ENCODE measurements at places on chromosomes 11 and 22.

DNA sequence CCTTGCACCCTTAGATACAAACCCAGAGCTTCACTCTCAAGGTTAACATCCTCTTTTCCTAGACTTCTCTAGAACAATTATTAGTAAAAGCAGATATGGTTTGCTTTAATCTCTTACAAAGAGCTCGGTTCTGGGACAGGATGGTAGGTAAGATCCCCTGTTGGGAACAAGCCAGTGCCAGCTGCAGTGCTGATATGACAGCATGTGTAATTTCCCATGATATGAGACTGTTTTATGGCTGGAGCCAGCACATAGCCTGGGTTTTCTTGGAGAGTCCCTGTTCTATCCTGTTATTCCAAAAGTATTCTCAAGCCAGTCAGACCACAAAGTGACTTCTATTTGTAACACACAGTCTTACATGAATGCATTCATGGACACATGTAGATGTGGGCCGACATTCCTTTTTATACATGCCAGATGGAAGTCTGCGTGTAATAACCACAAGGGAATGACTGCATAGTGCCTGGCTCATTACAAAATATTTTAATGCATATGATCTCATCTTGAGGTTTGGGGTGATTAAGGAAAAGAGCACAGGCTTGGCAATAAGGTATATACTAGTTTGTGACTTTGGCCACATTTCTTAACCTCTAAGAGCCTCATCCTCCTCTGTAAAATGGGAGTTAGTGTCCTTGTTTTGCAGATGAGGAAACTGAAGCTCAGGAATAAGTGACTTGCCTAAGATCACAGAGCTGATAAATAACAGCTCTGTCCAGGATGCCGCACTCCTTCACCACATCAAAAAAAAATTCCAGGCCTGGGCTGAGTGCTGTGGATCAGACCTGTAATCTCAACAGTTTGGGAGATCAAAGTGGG, 21.8 kb downstream of the CLMP start:
- DNase-seq: no peak

DNA sequence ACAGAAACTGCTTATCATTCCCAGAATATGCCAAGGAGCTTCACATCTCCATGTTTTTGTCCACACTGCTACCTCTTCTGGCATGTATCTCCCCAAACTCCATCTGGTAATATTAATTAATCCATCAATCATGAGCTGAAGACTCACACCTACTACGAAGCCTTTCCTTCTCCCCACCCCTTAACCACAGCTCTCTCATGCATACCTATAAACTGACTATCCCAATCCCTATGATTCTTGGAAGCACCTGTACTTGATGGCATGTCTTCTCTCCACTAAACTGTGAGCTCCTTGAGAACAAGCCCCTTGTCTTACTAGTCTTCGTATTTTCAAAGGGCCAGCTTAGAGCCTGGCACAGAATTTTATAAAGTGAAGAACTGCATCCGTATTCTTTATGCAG, 47.3 kb downstream of the RELT start:
- no peak for DNase-seq

- DNase-seq: no peak
These were observed 5.2 kb upstream of the IL17REL start for GRCh38 chr22:50017701-50018224.

DNA sequence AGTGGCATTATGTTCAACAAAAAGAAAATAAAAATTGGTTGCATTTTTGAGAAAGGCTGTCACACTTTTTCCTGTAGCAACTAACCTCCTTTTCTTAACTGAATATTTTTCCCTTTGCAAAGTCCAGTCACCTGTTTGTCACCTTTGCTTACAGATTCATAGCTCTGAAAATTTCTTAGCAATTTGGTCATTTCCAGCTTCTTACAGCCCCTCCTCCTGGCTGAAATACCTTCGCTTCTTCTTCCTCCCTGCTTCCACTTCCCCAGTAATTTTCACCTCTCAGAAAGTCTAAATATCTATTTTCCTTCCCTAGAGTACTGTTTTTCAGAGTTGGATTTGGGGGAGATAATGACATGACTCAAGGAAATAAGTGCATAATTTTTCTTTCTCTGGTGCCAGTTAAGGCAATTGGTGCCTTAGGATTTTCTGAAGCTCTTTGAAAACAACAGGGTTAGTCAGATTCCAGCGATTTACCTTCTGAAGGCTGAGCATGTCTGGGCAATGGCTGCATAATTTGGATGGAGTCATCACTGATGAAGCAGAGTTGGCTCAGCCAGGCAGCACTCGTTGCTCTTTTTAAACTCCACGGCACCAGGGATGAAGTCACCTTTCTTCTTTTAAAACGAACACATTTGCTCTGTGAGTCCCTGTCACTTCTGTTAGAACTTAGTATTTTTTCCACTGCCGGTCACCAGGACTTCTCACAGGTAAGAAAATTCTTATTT, 62.1 kb upstream of the AMOTL1 start:
- DNase-seq: no peak

DNA sequence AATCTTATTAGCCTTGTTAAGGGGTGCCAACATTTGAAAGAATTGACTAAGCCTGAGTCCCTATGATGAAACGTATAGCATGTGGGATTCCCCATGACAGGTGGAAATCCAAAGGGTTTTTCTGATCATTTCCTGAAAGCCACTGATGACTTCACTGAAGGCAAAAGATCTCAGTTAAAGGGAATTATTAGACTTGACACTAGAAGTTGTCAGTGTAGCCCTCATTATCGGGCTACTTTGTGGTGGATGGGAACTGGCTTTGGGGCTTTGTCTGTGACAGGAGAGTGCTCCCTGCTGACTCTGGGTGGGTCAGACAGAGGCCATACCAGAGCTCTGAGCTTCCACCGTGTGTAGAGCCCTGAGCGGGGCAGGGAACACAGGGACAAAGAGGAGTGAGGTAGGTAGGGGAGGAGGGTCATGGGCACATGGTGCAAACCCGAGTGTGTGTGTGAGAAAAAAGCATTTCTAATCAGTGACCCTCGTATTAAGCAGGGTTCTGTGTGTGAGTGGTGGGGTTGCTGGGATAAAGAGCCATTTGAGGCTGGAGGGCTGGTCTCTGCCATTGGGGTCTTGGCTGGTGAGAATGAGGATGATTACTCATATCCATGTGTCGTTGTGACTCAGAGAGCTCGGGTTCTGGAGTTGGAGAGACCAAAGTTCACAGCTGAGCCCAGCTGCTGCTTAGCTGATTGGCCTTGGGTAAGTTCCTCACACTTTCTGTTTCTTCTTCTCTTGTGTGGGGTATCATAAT, 101.1 kb downstream of the GRIK4 start:
- DNase-seq: no peak

Data from left hindlimb (tissue), 1 donor.